ENCODE measurements at places on chromosomes 7 and 10. TPM values are rescaled to one million over a fixed set of nuclear protein-coding genes. Genes with fewer than 3 reads are reported as not detected.

GRCh38 chr7:45923290-45923689 lies 2.2 kb upstream of the IGFBP3 start:
- peak; percentile 90 for DNase-seq

Gene CUX1
- 71.4 TPM for polyA plus RNA-seq

Gene HOXA5
- polyA plus RNA-seq: 19.4 TPM

GRCh38 chr7:23472956-23473843 lies 2.9 kb upstream of the IGF2BP3 start:
- no peak for DNase-seq

Gene SPAG6
- polyA plus RNA-seq: 0.30 TPM

Gene HELLS
- polyA plus RNA-seq: 1.6 TPM

DNA sequence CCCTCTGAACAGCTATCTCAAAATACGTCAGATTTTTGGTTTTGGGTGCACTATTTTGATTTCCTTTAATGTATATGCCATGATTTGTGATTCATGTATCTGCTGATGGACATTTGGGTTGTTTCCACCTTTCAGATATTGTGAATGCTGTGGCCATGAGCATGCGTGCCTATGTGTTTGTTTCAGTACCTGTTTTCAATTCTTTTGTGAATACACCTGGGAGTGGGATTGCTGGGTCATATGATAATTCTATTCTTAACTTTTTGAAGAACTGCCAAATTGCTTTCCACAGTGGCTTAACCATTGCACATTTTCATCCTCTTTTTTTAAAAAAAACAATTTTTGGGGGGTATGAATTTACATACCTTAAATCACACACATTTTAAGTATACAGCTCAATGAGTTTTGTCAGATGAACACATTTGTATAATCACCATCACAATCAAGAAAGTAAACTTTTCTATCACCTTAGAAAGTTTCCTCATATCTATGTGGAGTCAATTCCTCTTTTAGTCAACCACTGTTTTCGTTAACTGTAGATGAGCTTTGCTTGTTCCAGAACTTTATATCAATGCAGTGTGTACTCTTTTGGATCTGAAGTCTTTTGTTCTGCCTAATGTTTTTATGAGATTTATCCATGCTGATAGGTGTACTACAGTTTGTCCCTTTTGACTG lies 36.9 kb downstream of the CYP26A1 start:
- no peak for DNase-seq

DNA sequence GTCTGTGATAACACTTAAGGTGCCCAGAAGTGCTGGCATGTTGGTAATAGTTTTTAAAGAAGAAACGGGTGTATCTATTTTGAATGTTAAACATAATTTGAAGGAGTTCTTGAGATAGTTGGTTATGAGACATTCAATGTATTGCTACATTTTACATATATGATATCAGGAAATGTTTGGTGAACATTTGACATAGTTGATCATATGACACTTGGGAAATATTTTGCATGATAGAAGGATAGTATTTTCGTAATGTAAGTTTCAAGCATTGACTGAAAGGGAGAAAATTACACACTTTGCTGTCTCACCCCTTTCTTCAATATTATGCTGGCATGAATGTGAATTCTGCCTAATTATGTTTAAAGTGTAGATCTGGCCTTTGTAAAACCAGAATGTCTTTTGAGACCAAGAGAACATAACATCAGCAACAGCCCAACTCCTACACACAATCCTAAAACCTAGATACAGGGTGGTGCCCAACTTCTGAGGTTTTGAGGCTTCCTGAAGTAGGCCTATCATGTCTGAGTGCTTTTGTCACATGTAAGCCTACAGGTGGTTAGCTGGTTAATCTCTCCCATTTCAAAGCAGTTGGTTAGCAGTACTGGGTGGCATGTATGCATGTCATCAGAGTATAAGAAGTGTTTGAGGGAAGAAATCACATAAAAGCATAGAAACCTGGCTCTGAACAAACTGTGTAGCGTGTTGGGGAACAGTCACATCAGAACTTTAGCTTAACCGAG lies 2.1 kb downstream of the ADD3 start:
- DNase-seq: no peak

GRCh38 chr10:95247200-95247880 lies 43.5 kb downstream of the PDLIM1 start:
- DNase-seq: no peak

GRCh38 chr7:26397332-26397731 lies 105.7 kb downstream of the SNX10 start:
- peak; percentile 25 for DNase-seq

Gene BTRC
- polyA plus RNA-seq: 6.7 TPM

DNA sequence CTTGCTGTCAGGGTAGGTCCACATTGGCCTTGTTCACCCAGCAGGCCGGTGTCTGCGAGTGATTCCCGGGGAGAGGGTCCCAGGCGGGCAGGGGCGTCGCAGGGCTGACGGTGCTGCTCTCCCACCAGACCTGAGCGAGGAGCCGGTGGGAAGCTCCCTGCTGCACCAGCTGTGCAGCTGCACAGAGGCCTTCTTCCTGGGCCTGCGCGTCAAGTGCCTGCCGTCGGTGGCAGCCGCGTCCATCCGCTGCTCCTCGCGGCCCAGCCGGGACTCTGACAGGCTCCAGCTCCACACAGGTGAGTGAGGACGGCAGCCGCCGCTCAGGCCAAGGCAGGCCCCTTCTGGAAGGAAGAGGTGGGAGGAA lies 14.6 kb downstream of the AMZ1 start:
- DNase-seq: no peak

DNA sequence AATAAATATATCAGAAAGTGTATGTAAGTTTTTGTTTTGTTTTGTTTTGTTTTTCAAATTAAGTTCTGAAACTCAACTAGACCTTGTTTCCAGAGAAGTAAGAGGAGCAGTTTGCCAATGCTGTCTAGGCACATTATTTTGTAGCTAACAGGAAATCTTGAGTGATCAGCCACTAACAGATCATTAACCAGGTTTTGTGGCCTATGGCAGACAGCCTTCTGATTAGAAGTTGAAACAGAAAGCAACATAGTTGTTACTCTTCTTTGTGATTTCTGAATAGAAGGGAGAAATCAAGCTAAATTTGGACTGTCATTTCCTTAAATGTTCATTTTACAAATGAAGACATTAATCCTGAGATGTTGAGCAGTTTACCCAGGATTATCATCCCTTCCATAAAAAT lies 142.6 kb downstream of the PLXDC2 start:
- peak; percentile 27 for DNase-seq

DNA sequence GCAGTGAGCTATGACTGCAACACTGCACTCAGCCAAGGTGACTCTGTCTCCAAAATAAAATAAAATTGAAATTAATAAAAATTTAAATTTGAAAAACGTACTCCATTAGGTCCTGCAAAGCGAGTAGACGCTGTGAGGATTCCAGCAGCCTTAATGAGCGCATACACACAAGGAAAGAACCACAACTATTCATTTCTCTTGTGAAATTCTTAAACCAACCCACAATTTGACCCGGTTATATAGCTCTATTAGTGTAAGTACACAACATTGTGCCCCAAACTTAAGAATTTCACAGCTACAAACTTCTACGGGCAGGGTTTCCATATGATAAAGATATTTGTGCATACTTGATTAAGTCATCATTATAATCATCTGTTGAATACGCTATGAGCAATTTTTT lies 84.4 kb downstream of the PARD3 start:
- no peak for DNase-seq

DNA sequence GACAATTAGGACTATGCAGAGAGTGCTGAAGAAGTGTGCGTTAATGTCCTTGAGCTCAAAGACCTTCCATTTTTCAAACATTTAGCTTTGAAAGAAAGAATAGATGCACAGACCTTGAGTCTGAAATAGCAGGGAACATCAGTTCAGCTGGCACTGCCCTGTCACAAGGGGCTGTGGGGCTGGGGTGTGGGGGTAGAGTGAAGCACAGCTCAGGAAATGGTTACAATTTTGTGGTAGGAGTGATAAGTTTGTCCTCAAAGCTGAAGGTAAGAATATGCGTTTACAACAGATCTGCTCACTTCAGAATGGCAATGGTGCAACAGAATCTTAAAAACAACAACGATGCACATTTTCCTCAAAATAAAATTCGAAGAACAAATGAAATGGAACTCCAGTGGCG lies 33.6 kb downstream of the SMKR1 start:
- DNase-seq: peak; percentile 32

DNA sequence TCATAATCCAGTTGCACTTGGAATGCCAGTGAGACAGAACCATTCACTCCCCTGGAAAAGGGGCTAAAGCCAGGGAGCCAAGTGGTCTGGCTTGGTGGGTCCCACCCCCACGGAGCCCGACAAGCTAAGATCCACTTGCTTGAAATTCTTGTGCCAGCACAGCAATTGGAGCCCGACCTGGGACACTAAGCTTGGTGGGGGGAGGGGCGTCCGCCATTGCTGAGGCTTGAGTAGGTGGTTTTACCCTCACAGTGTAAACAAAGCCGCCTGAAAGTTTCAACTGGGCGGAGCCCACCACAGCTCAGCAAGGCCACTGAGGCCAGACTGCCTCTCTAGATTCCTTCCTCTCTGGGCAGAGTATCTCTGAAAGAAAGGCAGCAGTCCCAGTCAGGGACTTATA lies 200.7 kb upstream of the NPSR1 start:
- DNase-seq: no peak

GRCh38 chr7:43309706-43310022 lies 197.2 kb downstream of the HECW1 start:
- no peak for DNase-seq

DNA sequence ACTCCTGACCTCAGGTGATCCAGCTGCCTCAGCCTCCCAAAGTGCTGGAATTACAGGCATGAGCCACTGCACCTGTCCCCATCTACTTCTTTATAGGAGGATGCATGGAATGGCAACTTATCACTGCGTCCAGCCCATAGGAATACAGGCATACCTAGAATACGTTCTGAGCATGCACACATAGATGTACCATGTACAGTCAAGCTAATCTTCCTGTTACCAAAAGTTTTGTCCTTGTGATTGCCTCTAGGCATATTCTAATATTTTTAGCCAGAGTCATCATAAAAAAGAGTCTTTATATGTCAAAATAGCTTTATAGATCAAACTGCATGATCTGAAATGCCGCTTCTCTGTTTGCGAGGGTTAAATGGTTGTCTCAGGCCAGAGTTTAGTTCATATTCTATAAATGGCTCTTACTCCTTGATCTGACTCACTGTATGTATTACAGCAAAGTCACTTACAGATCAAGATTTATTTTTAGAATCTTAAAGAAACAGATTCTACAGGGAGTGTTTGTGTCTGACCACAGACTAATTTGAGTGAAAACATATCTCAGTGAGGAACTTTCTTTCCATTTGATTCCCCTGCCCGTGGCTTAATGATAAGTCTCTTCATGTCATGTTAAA lies 210.9 kb downstream of the CREB5 start:
- DNase-seq: no peak

GRCh38 chr7:139825666-139826290 lies 3.3 kb upstream of the TBXAS1 start:
- DNase-seq: no peak

GRCh38 chr7:22350466-22351328 lies 6.3 kb downstream of the RAPGEF5 start:
- DNase-seq: no peak

Gene HMX2
- polyA plus RNA-seq: 4.0 TPM

Gene GBX1
- not detected for polyA plus RNA-seq

DNA sequence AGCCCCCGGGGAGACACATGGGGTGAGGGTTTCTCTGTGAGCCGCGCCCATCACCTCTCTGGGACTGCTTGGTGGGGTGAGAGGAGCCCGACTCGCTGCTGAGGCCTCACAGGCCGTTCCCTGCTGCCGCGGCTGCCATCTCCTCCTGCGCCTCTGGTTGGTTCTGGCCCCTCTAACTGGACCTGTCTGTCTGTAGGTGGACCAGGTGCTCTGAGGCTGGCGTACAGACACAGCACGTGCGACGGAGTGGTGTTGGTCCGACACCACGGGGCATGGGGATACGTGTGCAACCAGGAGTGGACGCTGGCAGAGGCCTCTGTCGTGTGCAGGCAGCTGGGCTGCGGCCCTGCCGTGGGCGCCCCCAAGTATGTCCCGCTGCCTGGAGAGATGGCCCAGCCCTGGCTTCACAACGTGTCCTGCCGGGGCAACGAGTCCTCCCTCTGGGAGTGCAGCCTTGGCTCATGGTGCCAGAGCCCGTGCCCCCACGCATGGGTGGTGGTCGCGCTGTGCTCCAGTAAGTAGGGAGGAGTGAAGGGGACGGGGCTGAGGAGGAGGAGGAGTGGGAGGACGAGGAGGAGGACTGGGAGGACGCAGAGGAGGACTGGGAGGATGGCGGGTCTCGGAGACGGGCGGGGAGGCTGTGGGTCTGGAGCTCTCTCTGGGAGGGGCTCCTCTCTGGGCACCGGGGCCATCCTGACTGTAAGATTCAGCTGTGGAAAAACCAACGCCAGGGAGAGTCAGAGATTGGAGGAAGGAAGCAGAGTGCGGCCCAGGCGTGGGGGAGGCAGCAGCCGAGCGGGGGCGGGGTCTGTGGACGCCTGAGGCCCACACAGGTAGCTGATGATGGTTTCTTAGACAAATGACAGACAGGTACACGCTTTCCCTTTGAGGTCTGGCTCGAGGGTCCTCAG lies 2.6 kb downstream of the SCART1 start:
- peak; percentile 5 for DNase-seq

- no peak for DNase-seq
These were observed 202.7 kb downstream of the HDAC9 start for GRCh38 chr7:18698258-18698734.
